NCI-H1092 treated with DMSO at 0.1 percent for 48 hours (cell line): ENCODE measurements at places on chromosomes 12 and 14.
A peak's percentile ranks its signal among the peaks of the same experiment; 100 is the strongest.

DNA sequence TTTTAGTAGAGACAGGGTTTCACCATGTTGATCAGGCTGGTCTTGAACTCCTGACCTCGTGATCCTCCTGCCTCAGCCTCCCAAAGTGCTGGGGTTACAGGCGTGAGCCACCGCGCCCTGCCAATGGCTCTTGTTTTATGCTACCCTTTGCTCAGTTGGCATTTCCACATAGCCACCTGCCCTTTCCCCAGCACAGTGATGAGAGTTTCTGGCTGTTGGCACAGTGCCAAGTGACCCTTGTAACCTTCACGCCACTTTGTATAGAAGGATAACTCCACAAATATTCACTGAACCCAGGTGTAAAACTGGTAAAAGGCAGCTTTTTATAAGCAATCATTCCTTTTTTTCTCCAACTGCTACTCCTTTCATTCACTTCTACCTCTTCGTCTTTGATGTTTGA is 18.5 kb upstream of the CCDC175 start:
- no peak for DNase-seq

GRCh38 chr14:103846543-103847450 is 578 bp downstream of the PPP1R13B start:
- peak; percentile 15 for DNase-seq

GRCh38 chr12:32201096-32201495 is 94.4 kb downstream of the BICD1 start:
- DNase-seq, result no peak

GRCh38 chr12:130961921-130962451 is 8.3 kb downstream of the ADGRD1 start:
- peak; percentile 47 for DNase-seq

DNA sequence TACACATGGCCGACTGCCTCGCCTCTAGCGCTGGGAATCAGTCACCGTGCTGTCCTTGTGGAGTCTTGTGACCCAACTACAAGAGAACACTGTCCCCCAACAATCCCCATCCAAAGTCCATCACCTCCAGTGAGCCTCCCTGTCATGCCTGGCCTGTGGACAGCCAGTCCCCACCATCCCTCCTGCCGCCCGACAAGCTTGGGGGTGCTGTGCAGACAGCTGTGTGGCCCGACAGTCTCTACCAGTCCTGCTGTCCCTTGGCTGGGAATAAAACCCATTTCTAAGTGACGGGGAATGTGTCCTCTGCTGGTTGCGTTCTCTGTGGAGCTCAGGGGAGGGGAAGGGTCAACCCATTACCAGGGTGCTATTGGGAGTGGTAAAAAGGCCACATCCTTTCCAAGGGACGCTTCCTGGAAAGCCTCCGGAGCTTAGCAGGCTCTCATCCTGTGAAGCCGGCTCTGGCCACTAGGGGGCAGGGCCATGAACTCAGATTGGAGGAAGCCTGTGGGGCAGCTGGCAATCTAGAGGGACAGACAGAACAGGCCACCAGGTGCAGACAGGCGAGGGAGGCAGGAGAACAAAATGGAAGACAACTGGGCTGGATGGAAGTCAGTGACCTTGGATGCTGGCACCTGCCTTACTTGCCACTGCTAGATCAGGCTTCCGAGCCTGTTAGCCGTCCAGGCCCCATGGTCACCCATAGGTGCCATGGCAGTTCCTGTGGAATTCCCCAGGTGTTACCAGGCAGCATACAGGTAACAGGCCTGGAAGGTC is 12.0 kb upstream of the BLTP3B start:
- DNase-seq, result no peak

GRCh38 chr12:21416511-21417121 is 20.8 kb upstream of the PYROXD1 start:
- DNase-seq, result no peak

DNA sequence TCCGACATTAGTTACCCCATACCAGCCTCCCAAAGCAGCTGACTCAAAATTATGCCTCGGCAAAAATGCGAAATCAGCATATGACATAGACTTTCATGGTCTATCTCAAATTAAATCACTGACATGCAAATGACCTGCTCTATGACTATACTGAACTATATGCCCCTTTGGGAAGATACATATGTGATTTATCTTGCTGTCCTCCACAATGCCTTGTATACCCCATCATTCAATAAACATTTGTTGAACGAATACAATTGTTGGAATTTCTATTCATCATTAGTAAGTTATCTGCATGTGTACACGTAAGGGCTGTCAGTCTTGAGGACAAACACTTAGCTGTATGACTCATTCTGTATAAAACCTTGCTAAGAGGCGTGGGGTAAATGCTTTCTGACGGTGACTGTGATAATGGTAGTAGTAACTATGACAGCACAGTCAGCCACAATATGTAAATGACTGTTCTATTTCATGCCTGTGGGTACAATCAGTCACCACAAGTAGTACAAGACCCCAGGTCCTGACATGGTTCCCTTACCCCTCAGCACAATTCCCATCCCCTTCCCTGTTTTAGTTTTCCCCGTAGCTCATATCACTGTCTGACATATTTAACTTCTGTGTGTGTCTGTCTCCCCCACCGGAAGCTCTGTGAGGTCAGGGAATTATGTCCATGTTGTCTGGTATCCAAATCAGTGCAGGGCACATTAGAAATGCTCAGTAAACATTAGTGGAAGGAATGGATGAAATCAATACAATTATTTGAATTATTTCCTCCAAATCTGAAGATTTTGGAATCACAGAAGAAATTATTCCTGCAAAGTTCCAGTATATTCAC is 42.8 kb downstream of the STXBP6 start:
- no peak for DNase-seq

- DNase-seq, result no peak
Observed at GRCh38 chr12:64993461-64993860, 127.6 kb downstream of the WIF1 start.

DNA sequence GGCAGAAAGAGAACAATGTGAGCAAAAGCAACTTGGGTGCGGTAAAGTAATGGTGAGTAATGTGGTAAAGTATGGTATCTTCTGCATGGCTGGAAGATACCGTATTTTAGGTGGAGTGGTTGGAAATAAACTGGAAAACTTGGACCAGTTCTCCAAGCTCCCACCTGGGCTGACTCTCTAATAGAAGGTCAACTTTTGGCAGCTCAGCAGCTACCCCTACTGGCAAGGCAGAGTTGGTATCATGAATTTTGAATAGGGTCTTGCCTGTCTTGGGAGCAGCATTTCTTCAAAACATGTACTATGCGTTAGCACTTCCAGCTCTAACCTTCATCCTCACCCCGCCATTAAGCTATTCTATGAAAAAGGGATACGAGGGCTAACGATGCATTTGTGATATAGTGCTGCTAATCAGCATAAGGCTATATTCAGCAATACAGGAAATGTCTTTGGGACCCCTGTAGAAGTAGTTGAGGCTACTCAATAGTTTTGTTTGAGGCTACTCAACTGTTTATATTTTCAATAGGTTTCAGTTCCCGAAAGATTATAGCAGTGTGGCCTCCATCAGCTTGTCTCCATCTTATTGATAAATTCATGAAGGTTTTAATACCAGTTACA is 276.3 kb upstream of the FAR2 start:
- peak; percentile 15 for DNase-seq

DNA sequence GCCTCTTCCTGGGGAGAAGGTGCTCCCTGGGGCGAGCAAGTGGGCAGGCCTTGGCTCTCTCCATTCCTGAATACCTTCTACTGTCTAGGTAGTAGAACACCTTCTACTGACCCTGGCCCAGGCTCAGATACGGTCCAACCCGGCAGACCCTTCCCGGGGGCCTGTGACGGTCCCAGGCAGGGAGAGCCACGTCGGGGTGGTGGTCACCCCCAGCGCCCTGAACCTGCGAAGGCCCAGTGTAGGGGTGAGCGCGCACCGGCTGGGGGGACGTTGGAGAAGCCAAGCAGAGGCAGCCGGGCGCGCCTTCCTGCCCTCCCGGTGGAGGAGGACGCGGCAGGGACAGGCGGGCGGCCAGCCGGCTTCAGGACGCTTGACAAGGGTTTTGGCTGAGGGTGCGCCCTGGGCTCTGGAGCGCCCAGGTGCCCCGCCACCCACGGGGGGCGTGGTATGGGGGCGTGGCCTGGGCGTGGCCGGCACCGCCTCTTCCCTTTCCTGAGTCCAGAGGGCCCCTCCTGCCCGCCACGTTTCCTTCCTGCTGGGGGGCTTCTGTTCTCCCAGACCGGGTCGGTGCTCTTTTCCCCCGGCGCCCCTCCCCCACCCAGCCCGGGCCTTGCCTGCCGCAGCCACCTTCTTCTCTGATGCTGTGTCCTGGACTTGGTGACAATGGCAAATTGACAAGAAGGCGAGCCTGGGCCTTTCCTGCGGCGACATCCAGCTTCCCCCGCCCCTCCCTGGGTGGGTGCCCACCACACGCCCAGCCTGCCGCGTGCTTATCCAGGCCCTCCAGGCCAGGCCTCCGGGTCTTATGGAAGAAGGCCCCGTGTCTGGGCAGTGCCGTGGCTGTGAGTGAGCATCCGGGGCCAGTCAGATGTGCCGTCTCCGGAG is 24.5 kb upstream of the PPP1R13B start:
- DNase-seq, result no peak

DNA sequence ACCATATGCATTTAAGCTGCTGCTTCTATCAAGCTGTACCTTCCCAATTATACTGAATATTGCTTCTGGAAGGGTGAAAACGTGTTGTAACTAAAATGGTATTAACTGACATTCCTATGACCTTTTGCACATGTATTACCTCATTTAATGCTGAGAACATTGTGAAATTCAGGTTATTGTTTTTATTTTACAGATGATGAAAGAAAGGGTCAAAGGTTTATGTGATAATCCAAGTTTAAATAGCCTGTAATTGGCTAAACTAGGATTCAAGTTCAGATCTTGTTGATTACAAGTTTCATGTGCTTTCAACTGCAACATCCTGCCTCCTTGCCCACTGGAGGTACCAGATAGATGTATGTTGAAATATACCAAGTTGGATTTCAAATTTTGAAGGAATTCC is 433.3 kb upstream of the PRICKLE1 start:
- no peak for DNase-seq

GRCh38 chr14:70934502-70935134 is 27.4 kb downstream of the PCNX1 start:
- DNase-seq, result no peak

DNA sequence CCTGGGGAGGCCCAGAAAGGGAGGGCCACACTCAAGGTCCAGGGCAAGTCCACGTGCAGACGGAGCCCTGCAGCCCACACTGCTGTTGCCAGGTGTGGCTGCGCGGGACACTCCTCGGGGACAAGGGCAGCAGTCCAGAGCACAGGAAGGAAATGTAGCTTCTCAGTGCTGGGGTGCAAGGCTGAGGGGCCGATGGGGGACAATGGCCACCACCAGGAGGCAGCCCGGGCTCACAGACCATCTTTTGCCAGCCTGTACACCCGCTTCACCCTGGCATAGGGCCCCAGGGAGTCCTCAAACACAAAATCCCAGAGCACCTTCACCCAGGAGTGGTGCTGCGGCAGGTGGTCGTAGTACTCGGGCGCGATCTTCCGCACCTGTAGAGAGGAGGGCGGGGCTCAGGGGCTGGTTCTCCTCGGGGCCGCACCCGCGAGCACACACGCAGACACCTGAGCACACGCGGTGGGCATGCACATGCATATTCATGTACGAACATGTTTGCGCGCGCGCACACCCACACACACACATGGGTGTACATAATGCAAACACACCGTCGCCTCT is 12.8 kb downstream of the DEGS2 start:
- no peak for DNase-seq

GRCh38 chr12:2624543-2625288 is 170.1 kb upstream of the FKBP4 start:
- DNase-seq, result no peak

DNA sequence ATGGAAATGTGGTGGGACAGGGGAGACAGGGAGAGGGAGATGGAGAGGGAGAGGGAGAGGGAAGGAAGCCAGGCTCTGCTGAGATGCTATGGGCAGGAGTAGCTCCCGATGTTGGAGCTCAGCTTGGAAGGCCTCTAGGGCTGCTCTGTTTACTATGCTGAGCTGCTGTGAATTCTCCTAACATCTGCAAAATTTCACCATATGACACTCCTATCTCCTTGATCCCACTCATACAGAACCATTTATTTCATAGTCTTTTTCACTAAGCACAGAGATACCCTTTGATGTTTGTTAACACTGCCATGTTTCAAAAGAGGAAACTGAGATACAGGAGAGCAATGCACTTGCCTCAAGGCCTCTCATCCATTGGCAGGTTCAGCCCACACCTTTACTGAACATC is 60.7 kb downstream of the C12orf75 start:
- no peak for DNase-seq

DNA sequence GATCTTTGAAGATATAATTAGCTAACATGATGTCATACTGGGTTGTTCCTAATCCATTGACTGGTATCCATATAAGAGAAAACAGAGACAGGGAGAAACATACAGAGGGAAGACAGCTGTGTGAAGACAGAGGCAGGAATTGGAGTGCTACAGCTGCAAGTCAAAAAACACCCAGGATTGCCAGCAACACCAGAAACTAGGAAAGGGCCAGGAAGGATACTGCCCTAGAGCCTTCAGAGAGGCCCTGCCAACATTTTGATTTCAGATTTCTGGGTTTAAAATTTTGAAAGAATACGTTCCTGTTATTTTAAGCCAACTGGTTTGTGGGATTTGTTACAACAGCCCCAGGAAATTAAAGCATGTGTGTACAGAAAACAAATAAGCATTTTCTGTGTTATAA is 473.7 kb upstream of the FLRT2 start:
- no peak for DNase-seq

DNA sequence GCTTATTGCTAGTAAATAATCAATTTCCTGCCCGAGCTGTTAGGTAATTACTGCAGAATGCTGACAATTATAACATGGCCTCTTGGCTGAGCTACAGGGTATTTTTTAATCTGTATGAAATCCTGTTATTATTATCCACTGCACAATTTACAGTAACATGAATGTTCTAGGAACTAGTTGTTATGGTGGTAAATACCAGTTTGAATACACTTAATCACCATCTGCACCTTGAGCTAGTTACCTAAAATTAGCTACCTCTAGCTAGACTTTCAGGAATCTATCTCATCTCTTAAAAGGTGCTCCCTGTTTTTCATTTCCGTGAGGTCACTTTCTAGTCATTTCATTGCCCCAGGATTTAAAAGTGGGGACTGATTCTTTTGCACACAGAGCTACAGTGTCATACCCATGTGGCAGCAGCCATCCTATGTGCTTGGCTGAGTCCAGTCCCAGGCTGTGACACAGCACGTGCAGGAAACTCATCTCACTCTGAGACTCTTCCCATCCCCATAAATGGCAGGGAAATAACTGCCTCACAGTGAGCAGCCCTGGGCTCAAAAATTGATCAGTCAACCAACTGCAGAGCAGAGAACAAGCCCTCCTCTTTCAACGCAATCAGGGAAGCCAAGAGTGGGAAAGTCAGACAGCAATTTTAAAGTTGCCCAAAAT is 37.6 kb downstream of the DCP1B start:
- no peak for DNase-seq

GRCh38 chr12:45990468-45991283 is at the start of gene SCAF11:
SCAF11 (minus strand) TSS chr12:45990574; CDS start chr12:45964167, 26,407 bp downstream.
- peak; percentile 100 for DNase-seq

- no peak for DNase-seq
Observed at GRCh38 chr12:62783881-62784280, 151.1 kb downstream of the PPM1H start.

GRCh38 chr14:95922080-95922479 is 45.4 kb downstream of the TUNAR start:
- DNase-seq, result no peak

GRCh38 chr12:5165296-5165970 is 121.8 kb downstream of the KCNA5 start:
- DNase-seq, result no peak

- DNase-seq, result peak; percentile 10
Observed at GRCh38 chr12:6605421-6606330, 1.5 kb downstream of the CHD4 start.

GRCh38 chr12:101455685-101456084 is 19.5 kb upstream of the SPIC start:
- DNase-seq, result no peak
